ENCODE measurements at places on chromosomes 2 and 18. TPM values are rescaled to one million over a fixed set of nuclear protein-coding genes. Genes with fewer than 3 reads are reported as not detected.

The DLGAP1 gene
- 3.2 TPM for polyA plus RNA-seq

DNA sequence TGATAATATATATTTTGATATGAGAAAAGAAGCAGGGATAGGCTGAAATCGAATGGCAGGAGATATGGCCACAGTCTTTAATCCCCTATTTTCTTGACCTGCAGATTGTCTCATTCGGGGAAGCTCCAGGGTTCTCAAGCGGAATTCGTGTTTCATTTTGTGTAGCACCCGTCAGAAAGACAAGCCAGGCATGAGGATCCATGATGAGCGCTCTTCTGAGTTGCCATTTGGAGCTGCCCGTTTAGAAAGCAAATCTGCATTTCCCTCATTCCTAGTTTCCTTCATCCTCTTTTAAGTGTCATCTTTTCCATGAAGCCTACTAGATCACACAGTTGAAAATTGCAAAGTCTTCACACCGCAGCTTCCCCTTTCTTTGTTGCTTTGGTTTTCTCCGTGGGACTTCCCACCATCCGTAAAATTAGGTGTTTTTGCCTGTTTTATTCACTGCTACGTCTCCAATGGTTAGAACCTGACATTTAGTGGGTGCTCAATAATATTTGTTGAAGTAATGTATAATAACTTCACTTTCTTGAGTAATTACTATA, 16.9 kb downstream of the HNMT start:
- no peak for DNase-seq

DNA sequence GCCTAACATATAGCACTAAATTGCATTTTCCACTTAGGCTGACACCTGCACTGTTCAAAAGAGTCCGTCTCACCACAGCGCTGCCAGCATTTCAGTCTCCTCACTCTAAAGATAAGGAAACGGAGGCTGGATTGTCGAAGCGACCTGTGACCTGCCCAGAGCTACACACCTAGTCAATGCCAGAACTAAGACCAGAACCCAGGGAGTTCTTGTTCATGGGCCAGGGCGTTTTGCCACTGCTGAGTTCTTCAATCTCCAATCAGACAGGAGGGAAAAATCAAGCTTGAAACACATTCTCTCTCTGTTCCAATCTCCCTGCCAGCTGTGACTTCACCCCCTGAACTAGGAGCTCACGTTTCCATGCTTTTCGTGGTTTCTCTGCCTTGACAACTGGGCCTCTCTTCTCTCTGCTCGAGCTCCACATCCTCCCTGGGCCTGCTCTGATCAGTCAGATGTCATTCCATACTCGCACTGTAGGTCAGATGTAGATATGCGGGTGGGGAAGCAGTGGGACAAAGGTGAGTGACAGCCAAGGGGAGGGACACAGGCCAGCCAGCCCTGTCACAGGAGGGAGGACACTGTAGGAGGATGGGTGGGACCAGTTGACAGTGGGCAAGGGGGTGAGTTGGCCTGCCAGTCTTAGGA, 221.1 kb upstream of the SMAD2 start:
- no peak for DNase-seq

DNA sequence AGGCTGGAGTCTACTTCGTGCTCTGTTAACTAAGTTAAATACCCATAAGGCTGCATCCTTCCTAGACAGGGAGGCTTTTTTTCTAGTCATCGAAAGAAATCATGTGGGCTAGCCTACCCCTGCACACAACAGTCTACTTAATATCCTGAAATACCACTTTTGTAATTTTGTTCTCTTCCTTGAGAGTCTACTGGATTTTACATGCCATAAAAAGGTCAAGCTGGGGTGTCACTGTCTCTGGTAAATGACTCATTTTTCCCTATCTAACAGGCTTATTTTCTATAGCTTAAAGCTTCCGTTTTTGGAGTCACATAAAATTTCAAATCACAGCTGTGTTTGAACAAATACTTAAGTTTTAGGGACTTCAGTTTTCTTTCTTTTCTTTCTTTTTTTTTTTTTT, 10.7 kb upstream of the STAM2 start:
- DNase-seq, result no peak

DNA sequence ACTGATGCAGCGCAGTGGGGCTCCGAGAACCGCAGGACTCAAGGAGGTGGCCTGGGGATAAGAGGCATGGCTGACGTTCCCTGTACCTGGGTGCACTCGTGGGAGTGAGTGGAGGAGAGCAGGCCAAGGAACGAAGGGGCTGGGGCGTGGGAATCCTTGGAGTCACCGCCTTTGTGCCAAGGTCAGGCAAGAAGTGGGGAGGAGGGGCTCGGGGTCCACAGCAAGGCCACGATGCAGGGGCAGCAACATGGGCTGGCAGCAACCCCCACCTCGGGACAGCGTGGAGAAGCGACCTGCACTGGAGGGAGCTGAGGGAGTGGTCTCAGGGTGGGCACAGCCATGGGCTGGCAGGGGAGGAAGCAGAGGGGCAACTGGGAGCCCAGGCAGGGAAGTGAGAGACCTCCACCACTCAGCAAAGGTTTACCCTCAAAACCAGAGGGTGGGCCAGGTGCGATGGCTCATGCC, 18.6 kb downstream of the ARID5A start:
- no peak for DNase-seq

Measured in right lung (tissue), 10 donors.